IMR-90 (cell line): ENCODE measurements at places on chromosomes 2 and 18. TPM values are rescaled to one million over a fixed set of nuclear protein-coding genes. Genes with fewer than 3 reads are reported as not detected.

The COL3A1 gene
- 326 and 402 TPM in 2 replicates for polyA plus RNA-seq

The NBAS gene
- 20.4 and 22.3 TPM in 2 replicates for polyA plus RNA-seq

The SH3RF3 gene
- 5.3 and 5.7 TPM in 2 replicates for polyA plus RNA-seq

DNA sequence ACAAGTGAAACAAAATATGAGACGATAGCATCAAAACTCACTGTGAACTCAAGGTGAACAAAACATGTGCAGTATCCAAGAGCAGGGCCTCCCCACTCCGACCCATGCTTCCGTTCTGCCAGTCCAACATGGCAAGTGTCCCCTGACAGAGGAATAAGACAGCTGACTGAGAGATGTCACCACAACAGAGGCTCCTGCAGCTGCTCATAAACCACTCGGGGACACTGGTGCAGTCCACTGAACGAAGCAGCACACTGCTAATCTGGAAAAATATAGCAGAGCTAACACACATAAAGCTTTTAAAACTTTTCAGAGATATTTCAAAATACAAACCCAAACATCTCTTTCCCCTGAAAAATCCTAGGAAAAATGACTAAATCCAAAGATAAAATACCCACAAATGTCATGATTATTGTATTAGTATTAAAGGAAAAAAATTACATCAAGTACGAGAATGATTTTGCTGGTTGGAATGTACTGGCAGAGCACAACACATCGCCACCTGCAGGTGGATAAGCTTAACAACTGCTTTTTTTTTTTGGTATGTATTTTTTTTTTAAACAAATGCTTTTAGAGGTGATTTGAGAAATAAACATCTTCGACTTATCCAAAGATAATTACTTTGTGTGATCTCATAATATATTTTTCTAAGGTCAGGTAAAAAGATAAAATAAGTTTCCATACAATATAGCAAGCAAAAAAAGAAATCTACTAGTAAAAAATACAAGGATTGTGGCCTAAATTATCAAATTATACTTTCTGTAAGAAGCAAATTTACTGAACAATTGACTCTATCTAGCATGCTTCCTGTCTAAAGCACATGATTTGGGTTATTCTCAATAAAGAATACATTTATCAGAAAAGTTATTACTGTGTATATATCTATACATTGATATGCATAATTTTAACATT is 18.6 kb downstream of the THADA start:
- DNase-seq, result peak; percentile 84

DNA sequence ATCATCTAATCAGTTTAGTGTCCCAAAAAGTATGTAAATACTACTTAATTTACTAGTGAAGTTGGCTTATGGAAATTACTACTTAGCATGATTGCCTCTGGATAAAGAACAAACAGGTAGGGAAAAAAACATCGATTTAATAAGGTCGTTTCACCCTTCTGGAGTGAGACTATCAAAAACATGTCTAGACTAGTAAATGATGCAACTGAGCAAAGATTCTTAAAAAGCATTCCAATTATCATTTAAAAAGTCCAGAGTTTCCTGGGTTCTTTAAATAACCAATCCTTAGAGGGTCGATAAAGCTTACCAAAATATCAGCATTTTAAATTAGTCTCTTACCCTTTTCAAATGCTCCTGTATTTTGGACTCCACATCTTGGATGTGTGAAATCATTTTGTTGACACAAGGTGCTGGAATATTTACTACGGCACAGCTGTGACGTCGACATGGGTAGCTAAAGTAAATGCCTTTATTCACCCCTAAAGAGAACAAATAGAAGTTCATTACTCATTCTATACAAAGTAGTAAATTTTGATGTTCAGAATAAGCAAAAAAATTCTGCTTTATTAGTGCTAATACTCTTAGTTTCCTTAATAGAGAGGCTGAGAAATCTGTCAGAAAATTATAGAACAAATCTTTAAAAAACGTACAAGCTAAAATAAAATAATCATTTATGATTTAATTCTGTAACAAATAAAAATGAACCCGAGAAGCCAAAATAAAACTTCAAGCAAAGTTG is 70.6 kb downstream of the CCDC178 start:
- no peak for DNase-seq

- DNase-seq, result no peak
Observed at GRCh38 chr2:77314721-77315120, 207.5 kb downstream of the LRRTM4 start.

GRCh38 chr2:61423714-61424113 is 47.2 kb downstream of the USP34 start:
- DNase-seq, result peak; percentile 69

DNA sequence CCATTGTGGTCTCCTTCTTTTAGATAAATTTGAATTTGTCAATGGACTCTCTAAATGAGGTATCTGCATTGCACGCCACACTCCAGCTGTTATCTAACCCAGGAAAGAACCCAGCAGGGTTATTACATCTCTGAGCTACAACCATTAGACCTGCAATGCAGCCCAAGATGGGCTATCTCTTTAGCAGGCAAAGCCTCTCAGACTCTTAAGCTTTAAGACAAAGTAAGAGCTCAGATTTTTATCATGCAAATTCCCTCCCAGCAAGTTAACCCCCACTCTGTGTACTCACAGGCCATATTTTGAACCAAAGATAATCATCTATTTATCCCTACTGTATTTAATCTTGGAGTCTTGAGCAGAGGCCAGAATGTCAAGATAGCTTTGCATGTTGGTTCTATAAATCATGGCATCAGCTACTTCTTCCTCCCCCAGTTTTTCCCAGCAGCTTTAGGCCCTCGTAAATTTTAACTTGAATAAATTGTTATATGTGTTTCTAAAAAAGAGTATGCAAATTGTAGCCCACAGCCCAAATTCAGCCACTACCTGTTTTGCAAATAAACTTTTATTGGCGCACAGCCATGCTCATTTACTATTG is 273.7 kb upstream of the PKDCC start:
- no peak for DNase-seq

GRCh38 chr2:21924640-21925285 is 801.0 kb downstream of the TDRD15 start:
- peak; percentile 2 for DNase-seq

GRCh38 chr18:24368749-24369148 is 28.9 kb downstream of the OSBPL1A start:
- DNase-seq, result peak; percentile 20

GRCh38 chr2:58051445-58051844 is 4.8 kb downstream of the VRK2 start:
- DNase-seq, result no peak
